ENCODE measurements at places on chromosomes 5 and 9. TPM values are rescaled to one million over a fixed set of nuclear protein-coding genes. Genes with fewer than 3 reads are reported as not detected.

Gene PBX3
- 4.1 TPM for polyA plus RNA-seq

DNA sequence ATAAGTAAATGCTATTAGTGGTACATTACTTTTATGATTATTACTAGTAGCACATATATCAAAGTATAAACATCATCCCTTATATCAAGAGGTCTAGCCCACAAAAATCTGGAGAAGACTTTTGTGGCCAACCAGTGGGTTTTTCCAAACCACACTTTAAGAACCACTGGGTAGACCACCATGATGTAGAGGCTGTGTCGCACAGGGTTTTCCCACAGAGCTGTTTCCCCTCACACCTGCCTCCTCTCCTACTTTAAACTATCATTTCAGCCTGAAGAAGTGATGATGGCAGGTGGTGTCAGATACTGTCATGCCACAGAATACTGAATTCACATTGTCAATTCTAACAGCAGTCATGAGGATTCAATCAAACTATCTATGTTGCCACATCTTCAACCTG lies 109.2 kb downstream of the FBXW11 start:
- no peak for DNase-seq

- no peak for DNase-seq
Observed at GRCh38 chr9:72894342-72894741, 58.5 kb downstream of the ALDH1A1 start.

DNA sequence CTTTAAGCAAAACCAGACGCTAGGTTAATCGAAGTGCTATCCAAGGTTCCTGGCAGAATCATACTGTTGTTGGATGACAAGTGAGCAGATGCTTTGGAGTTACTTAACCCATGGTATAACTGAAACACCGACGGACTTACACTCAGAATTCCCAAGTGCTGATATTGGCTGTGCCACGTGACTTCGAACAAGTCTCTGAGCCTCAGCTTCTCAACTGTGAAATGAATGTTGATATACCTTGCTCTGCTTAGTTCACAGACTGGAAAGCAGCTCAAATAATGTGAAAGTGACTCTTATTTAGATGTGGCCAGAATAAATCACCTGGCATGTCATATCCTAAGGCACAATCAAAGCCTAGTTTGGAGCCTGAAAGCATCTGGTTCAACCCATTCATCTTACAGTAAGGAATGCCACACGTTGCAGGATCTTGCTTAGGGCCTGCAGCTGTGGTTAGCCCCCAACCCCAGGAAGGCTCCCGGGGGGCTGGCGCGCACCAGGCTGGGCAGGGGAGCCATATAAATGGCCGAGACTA lies 759 bp downstream of the GEMIN5 start:
- peak; percentile 4 for DNase-seq

GRCh38 chr9:33415501-33416038 lies 13.2 kb upstream of the AQP7 start:
- peak; percentile 89 for DNase-seq

GRCh38 chr9:16521868-16522411 lies 348.5 kb downstream of the BNC2 start:
- peak; percentile 21 for DNase-seq

- DNase-seq: no peak
Observed at GRCh38 chr5:154791535-154791934, 36.4 kb downstream of the LARP1 start.

- DNase-seq: no peak
Observed at GRCh38 chr9:137833721-137834613, 43.6 kb upstream of the CACNA1B start.

DNA sequence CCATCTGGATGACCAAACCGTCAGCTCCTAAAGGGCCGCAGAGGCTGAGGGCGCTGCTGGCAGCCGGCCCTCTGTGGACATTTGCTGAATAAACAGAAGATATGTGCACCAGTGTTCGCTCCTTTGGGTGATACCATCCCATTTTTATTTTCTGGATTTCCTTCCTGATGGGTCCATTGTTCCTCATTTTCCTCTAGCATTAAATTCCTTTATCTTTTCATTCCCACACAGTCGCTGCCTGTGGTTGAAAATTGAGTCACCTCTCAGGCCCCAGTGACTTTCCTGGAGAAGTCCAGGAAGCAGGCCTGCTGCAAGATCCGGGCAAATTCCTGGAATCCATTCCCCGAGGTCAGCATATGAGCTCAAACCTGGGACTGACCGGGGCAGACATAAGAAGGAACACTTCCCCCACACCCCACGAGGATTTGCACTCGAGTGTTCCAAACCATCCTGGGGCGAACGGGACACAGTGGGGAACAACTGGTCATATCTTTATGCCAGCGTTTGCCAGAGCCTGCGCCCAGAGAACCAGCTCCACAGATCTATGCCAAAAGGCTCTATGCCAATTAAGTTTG lies 86.7 kb upstream of the PCA3 start:
- DNase-seq: peak; percentile 17

Gene BAAT
- polyA plus RNA-seq: not detected

Gene TOMM5
- polyA plus RNA-seq: 140 TPM

DNA sequence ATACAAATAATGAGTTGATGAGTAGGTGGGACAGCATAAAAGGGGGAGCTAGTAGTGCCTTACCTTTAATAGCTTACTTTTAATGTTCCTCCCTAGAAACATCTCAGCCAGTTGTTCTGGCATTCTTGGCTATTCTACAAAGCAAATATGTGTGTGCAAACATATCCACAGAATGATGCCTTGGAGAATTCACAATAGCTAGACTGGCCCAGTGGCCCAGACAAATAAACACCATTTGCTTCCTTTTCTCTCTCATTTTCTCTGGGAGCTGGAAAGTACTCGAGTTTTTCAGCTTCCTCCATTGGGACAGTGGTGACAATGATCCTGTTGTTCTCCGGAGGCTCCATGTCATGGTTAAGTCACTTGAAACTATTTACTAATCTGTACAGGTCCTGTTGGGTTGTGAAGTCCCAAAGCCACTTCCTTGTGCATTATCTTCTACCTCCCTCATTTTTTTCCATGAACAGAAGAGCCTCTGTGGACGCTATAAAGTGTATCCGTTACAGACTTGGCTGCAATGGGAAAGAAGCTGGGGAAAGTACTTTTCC lies 122.9 kb downstream of the DMAC1 start:
- DNase-seq: no peak

Gene PIP5K1B
- 45.4 TPM for polyA plus RNA-seq

Gene PCDHB15
- polyA plus RNA-seq: 1.0 TPM

Measured in small intestine (tissue), 16 donors.